ENCODE measurements at places on chromosomes 7 and 10.

DNA sequence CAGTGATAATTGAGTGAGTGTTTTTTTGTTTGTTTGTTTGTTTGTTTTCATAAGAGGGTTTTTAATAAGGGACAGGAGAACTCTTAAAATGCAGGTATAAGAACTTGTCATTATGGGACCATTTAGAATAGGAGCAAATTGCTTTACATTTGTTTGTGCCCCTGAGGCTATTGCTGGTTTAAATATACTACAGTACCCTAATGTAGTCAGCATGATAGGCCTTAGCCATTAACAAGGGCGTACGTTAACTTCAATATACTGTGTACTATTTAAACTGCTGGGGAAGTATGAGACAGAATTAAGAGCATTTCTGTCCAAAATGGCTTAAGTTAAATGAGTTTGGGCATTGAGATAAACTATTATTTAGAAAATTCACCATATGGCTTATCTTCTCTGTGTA is 26.2 kb downstream of the PRKAR2B start:
- H3K4me1 ChIP-seq, result no peaks in the 10 kb centered on the region
- no peak overlapping the region for H3K27ac ChIP-seq
- H3K36me3 ChIP-seq, result no peaks in the 10 kb centered on the region
- no peak for DNase-seq

DNA sequence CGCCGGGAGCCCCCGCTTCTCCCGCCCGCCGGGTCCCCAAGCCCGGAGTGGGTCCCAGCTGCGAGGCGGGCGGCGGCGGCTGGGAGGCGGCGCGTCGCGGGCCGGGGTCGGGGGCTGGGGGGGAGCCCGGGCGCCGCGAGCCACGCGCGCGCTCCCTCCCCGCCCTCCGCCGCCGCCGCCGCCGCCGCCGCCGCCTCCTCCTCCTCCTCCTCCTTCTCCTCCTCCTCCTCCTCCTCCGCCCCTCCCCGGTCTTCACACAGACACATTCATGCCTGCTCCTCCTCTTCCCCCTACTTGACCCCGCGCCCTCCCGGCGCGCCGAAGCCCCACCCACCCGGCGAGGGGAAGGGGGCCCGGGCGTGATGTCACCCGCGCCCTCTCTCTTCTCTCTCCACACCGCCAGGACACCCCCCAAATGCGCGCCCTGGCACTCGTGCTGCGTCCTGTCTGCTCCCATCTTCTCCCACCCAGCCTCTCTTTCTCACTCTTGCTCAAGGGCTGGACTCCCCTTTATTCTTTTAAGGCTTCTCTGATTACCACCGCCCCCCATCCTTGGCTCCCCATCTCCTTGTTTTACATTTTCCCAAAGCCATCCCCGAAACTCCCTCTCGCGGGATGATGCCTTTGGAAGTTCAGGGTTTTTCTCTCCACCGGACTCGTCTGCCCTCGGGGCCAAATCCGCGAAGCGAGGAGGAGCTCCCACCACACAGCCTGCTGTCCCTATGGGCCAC is 967 bp upstream of the GLI3 start:
- no peaks in the 10 kb centered on the region for H3K4me1 ChIP-seq
- H3K36me3 ChIP-seq, result no peaks in the 10 kb centered on the region
- H3K27me3 ChIP-seq, result peaks cover 61% of the 10 kb centered on the region
- DNase-seq, result no peak
- no peak overlapping the region for H3K27ac ChIP-seq

DNA sequence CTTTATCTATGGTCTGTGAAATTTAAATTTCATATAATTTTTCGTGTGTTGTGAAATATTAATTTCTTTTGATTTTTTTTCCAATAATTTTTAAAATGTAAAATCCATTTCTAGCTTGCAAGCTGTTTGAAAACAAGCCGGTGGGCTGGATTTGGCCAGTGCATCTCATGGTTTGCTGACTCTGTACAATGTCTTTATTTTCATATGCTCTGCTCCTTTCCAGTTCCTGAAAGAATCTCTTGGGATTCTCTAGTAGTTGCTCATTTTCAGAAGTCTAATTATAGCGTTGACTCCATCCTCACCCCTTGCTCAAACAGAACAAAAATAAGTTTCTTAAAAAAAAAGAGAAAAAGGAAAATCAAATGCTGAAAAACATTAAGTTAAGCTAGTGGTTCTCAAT is 21.4 kb downstream of the UBN2 start:
- H3K4me3 ChIP-seq, result no peak overlapping the region
- H3K27me3 ChIP-seq, result no peaks in the 10 kb centered on the region
- peaks cover 21% of the 10 kb centered on the region for H3K36me3 ChIP-seq
- no peak for DNase-seq

GRCh38 chr10:77118603-77119282 is 518.9 kb downstream of the KCNMA1 start:
- H3K36me3 ChIP-seq, result no peaks in the 10 kb centered on the region
- H3K4me3 ChIP-seq, result no peak overlapping the region
- H3K4me1 ChIP-seq, result no peaks in the 10 kb centered on the region
- DNase-seq, result no peak

- H3K4me1 ChIP-seq, result no peaks in the 10 kb centered on the region
- H3K27ac ChIP-seq, result no peak overlapping the region
- no peak overlapping the region for H3K4me3 ChIP-seq
- no peaks in the 10 kb centered on the region for H3K36me3 ChIP-seq
- no peaks in the 10 kb centered on the region for H3K27me3 ChIP-seq
- DNase-seq, result no peak
Observed at GRCh38 chr7:92044148-92044547, 90.1 kb downstream of the CYP51A1 start.

DNA sequence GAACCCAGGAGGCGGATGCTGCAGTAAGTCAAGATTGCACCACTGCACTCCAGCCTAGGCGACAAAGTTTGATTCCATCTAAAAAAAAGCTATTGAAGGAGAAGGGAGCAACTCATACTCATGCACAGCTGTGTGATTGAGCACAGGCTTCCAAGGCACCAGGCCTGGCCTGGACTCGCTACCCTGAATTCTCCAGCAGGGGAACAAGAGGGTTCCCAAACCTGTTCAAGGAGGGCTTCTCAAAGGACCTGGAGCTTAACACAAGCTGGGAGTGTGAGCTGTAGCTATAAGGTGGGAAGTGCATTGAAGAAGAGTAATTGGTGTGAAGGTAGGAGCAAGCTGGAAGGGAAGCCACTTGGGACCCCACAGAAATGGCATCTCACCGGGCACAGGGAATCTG is 15.1 kb upstream of the DDIT4 start:
- H3K36me3 ChIP-seq, result no peaks in the 10 kb centered on the region
- no peak for DNase-seq
- peaks cover 60% of the 10 kb centered on the region for H3K4me1 ChIP-seq
- no peaks in the 10 kb centered on the region for H3K27me3 ChIP-seq
- no peak overlapping the region for H3K4me3 ChIP-seq
- peak overlapping the region; percentile 97 for H3K27ac ChIP-seq

DNA sequence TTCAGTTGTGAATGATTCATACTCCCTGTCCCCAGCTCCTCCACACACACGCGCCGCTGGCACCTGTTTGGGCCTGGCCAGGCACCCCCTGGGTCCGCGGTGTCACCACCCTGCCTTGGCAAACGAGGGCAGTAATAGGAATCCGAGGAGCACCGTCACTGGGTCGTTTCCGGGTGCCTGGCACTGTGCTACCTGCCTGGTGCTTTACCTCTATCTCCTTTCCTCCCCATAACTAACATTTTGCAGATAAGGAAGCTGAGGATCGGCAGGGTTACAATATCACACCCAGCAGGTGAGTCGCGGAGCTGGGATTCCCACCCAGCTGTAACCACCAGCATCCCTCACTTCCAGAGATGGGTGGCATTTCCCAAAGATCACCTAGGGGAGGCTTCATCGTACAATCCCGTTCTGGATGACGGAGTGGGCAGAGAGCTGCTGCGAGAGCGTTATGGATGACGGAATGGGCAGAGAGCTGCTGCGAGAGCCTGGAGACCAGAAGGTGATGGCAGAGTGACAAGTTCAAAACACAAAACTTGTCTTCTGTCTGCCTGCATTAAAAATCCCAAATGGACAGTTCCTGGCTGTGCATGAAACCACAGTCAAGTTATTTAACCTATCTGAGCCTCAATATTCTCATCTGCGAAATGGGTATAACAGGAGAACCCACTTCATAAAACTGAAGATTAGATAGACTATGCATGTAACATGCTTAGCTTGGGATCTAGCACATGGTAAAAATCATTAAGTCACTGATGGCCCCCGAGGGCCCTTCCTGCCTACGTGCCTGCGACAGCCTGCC is 1.1 kb upstream of the HSPA12A start:
- H3K36me3 ChIP-seq, result no peaks in the 10 kb centered on the region
- no peaks in the 10 kb centered on the region for H3K27me3 ChIP-seq
- peaks cover 18% of the 10 kb centered on the region for H3K4me1 ChIP-seq
- H3K27ac ChIP-seq, result peak overlapping the region; percentile 13

DNA sequence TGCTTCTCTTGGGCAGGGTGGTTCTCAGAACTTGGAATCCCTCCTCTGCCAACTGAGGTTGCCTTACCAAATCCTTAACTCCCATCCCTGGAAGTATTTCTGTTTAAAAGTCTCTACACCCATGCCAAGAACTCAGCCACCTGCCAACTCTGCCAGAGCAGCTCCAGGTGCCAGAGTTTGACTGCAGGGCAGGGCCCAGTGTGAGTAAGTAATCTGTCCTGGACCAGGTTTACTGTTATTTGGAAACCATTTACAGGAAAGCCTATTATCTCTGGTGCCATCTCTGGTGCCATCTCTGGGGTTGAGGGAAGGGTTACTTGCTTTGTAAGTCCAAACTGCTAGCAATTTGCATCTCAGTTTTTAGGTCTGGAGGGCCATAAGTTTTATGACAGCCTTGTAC is 2.5 kb downstream of the TSPAN15 start:
- peak overlapping the region; percentile 81 for H3K4me3 ChIP-seq
- H3K36me3 ChIP-seq, result peaks cover 23% of the 10 kb centered on the region
- no peaks in the 10 kb centered on the region for H3K27me3 ChIP-seq
- H3K4me1 ChIP-seq, result peaks cover 87% of the 10 kb centered on the region
- no peak for DNase-seq

DNA sequence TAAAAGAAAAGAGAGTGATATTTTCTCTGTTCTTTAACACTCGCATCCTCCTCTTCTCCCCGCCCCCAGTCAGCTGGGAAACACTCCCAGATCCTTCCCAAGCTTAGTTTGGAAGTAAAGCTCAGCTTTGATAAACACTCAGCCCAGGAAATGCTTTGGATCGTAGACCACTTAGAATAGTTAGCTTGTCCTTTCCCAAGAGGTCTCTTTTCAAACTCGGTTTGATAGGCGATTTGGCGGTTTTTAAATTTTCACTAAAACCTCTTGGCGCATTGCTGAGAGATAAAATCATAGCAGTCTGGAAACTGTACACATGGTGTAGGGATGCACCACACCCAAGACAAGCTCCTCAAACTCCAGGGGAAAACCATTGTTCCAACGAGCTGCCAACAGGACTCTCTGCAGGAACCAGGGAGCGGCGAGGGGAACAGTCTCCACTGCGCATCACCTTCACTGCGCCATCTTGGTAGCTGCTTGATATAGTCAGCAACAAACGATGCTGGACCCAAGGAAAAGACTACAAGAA is 22.3 kb downstream of the SMURF1 start:
- H3K27ac ChIP-seq, result no peak overlapping the region
- H3K36me3 ChIP-seq, result peaks cover 30% of the 10 kb centered on the region
- H3K4me3 ChIP-seq, result no peak overlapping the region
- no peak for DNase-seq

DNA sequence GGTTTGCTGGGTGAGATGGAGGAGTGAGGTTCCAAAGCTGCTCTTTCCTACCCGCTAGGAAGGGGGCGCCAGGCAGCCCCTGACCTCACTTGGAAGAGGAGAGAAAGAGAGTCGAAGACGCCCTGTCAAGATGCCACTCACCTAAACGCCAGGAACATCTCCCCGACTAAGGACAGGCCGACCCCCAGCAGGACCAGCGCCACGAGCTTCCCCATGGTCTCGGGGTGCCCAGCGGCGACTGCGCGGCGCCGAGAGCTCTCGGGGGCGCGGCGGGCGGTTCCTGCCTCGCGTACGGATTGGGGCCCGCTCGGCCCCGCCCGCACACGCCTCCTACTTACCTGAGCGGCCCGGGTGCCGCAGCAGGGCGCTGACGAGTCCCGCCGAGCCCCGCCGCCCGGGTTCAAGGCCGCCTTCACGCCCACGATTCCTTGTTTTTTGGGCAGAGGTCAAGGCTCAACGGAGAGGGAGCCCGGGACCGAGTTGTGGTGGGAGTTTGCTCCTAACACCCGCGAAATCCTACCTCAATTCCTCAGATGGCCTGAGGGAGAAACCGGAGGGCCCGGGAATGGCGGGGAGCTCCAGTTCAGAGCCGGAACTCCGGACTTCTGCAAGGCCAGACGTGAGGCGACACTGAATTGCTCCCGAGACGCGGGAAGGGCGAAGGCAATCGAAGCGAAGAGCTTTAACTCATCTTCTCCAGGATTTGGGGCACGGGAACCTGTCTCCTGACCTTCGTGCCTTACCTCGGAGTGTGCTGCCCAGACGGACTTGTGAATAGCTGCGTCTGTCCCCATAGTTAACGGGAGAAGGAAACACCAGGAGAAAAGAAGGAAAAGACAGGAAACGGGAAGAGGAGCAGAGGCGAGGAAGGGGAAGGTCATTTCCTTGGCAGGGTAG is at the start of gene PON3:
Gene PON3, minus strand, starts transcription at position 240 of the 897 bp plus-strand sequence. Its CDS starts 25 bp downstream, at position 215.
- DNase-seq, result peak; percentile 61
- H3K36me3 ChIP-seq, result no peaks in the 10 kb centered on the region
- no peak within 1 kb of the TSS for H3K27ac ChIP-seq
- 0 out of 2 replicates have a peak, but pooled peaks cover 4% of the 10 kb centered on the region for H3K4me1 ChIP-seq

DNA sequence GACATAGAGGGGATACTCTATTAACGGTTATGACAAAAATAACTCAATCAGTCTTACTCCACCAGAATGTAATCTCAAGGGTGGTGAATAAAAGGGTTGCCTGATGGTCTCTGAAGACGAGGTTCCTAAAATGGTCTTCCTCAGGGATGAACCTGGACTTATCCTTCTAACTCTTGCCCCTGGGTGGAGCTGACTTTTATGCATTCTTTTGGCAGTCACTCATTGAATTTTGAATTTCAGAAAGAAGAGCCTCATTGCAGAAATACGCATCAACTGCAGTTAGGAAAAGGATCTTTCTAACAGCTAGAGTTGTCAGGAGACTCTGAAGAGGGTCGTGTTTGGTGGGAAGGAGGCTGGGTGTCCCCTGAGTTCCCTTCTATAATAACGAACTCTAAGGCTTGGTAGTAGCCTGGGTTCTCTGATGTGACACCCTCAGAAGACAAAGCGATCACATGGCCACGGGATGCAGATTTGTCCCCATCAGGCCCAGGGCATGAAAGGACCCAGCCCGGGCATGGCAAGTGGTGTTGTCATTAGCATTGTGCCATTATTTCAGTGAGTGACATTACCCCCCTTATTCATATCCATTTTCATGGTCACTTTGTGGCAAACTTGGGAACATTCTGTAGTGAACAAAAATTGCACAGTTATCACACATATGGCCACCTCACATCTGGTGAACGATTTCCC is 58.6 kb upstream of the JCAD start:
- no peak overlapping the region for H3K4me3 ChIP-seq
- no peaks in the 10 kb centered on the region for H3K27me3 ChIP-seq
- DNase-seq, result no peak
- H3K4me1 ChIP-seq, result no peaks in the 10 kb centered on the region

GRCh38 chr7:31192986-31193385 is 140.9 kb downstream of the ADCYAP1R1 start:
- no peaks in the 10 kb centered on the region for H3K36me3 ChIP-seq
- DNase-seq, result peak; percentile 52
- no peaks in the 10 kb centered on the region for H3K4me1 ChIP-seq
- H3K4me3 ChIP-seq, result no peak overlapping the region

GRCh38 chr7:151692721-151693120 is 173.0 kb upstream of the RHEB start:
- H3K36me3 ChIP-seq, result no peaks in the 10 kb centered on the region
- no peak overlapping the region for H3K27ac ChIP-seq
- H3K4me3 ChIP-seq, result no peak overlapping the region
- DNase-seq, result no peak

All from PC-9 (cell line).